Fibroblast of skin of right biceps (primary cell): ENCODE measurements at places on chromosomes 4 and X.

- no peak for DNase-seq
Measured at GRCh38 chr4:121958777-121959176, 6.9 kb upstream of the TRPC3 start.

DNA sequence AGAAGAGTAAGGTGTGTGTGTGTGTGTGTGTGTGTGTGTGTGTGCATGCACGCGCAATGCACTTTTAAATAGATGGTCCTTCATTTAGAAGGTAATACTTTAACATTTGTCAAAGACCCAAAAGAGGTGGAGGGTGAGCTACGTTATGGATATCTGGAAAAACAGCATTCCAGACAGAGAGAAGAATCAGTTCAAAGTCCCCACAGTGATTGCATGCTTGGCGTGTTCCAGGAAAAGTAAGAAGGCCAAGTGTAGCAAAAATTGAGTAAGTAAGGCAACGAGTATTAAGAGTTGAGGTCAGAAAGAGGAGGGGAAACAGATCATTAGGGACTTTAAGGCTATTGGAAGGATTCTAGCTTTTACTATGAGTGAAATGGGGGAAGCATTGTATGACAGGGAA, 21.9 kb upstream of the GABRE start:
- DNase-seq, result no peak

DNA sequence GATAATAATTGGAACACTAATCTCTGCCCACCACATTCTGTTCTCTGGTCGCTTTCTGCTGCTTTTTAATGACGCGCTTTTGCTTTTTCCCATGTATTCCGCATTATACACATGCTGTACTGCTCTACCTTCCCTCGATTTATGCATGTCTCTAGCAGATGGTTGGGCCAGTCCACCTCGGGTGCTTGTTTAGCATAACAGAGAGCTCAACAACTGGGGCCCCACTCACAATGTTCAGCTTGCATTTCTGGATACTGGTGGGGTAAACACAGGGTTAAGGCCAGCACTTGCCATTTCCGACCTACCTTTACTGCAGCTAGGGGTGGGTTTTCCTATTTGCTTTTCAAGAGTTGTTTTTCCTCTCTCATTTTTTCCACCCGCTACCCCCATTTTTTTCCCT, 255.8 kb downstream of the SOX3 start:
- no peak for DNase-seq

- DNase-seq, result peak; percentile 18
Measured at GRCh38 chr4:17762726-17763125, 18.7 kb downstream of the FAM184B start.

- no peak for DNase-seq
Measured at GRCh38 chr4:37397505-37397904, 153.0 kb downstream of the NWD2 start.

GRCh38 chrX:12614266-12614665, 176.9 kb upstream of the PRPS2 start:
- DNase-seq, result no peak

DNA sequence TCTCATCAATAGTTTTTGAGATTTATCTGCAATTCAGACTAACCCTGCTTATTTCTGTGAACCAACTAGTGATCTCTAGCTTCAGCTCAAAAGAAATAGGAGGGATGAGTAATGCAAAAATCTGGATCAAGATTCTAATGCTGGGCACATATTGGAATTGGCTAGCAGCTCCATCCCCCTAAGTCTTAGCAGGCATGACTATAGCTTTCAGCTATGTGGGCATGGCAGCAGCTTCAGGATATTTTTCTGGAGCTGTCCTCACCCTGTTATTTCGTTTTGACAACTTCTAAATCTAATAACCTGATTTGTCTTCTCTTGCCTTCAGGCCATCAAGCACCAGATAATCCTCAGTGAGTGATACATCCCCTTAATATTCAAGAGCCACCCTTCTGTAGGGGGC, 50.8 kb upstream of the GNPDA2 start:
- no peak for DNase-seq

DNA sequence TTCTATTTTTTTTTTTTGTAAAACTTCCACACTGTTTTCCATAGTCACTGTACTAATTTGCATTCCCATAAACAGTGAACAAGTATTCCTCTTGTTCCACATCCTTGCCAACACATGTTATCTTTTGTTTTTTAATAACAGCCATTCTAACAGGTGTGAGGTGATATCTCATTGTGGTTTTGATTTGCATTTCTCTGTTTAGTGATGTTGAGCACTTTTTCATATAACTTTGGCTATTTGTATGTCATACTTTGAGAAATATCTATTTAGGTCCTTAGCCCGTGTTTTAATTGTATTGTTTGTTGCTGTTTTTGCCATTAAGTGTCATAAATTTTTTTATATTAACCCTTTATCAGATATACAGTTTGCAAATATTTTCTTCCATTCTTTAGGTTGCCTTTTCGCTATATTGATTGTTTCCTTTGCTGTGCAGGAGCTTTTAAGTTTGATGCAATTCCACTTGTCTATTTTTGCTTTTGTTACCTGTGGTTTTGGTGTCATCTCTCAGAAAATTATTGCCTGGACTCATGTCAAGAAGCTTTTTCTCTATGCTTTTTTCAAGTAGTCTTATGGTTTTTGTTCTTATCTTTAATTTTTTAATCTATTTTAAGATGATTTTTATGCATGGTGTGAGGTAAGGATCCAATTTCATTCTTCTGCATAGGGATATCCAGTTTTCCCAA, 27.9 kb upstream of the NDNF start:
- DNase-seq, result no peak
